ENCODE measurements at places on chromosomes 12 and 14.

DNA sequence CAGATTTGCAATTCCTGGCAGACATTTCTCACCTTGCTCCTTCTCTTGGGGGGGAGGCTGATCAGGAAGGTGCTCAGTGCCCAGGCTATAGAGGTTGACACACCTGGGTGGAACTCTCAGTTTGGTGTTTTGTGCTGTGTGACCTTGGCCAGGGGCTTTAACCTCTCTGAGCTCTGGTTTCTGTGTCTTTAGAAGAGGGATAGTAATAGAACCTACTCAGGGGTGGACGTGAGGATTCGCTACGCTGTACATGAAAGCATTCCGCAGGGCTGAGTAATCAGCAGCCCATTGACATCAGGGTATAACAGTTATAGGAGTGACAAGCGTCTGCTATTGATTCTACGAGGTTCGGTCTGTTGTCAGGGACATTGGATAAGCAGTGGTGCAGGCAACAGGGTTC lies 98.1 kb downstream of the PHETA1 start:
- no peak for DNase-seq

- no peak for DNase-seq
Measured at GRCh38 chr12:114213055-114213581, 192.8 kb downstream of the TBX5 start.

DNA sequence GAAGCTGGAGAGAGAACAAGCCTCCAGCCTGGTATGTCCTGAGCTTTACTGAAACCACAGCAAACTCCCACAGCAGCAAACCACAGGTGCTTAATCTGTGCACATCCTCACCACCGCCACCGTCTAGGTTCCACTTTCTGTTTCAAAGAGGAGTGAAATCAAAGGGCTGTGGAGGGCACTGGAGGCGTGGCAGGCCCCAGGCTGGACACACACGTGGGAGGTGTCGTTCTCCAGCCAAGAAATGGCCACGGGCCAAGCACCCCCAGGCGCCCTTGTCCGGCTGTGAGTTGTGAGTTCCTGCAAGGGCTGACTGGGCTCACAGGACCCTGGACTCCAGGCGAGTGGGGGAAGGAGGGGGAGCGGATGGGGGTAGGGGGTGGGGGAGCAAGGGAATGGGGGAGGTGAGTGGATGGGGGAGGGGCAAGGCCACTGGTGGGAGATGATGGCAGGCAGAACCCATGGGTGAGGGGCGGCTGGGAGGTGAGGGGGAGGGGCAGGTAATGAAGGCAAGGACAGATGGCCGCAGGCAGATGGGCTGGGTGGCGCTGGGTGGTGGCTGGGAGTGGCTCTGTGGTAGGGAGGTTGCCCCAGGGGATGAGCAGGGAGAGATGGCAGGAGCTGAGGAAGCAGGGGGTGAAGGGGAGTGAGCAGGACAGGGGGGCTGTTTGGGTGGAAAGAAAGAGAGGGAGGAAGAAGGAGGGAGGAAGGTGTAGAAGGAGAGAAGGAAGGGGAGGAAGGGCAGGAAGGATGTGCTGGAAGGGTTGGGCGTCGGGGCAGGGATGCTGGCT lies 86.7 kb downstream of the NCOR2 start:
- no peak for DNase-seq

- DNase-seq = no peak
Measured at GRCh38 chr14:102817942-102818940, 41.0 kb downstream of the TRAF3 start.

- no peak for DNase-seq
Measured at GRCh38 chr12:20549108-20549719, 145.9 kb upstream of the SLCO1C1 start.

- DNase-seq = no peak
Measured at GRCh38 chr14:93984987-93985410, 8.6 kb upstream of the ASB2 start.

GRCh38 chr14:66824251-66824650 lies 316.3 kb downstream of the GPHN start:
- no peak for DNase-seq

- no peak for DNase-seq
Measured at GRCh38 chr12:132566516-132567131, 43.8 kb downstream of the LRCOL1 start.

DNA sequence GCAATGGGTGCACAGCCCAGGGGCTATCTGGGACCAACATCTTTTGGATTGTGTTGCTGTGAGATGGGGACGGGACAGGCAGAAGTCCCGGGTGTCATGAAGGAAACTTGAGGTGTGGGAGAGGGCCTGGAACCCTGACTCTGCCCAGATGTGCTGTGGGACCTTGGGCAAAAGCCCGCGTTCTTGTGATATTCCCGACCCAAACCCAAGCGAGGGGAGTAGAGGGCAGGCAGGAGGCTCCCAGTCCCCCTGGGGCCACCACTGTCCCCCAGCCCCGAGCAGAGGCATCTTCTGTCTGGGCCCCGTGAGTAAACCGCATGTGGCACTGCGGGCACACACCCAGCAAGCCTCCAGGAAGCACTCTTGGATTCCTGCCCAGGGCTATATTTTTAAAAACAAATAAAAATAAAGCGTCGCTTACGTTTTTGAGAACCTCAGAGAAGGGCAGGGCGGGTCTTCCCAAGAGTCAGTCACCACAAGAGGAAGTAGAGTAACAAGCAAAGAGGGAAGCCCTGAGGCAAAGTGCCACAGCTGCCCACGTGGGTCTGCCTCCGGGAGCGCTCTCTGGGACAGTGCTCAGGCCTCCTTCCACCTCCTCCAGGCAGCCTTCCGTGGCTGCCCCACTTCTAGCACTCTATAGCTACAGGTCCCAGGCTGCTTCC lies 39.5 kb downstream of the BEGAIN start:
- peak; percentile 82 for DNase-seq

GRCh38 chr14:99164712-99165111 lies 107.3 kb downstream of the BCL11B start:
- no peak for DNase-seq

- DNase-seq = no peak
Measured at GRCh38 chr14:76045773-76046172, 60.2 kb downstream of the IFT43 start.

DNA sequence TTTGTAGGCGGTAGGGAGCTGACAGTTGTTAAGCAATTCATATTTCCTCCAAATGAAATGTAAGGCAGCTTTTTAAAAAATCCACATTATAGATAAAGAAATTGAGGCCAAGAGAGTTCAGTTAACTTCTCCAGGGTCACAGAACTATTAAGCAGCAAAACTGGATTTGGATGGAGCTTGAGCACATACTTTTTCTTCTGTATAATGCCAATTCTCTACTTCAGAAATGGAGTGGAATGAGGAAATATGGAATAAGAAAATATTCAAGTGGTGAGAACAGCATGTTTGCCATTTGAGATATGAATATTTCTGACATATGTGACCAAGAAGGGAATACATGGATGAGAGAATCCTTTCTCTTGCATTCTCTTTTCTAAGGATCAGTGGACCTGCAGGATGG lies 233.1 kb downstream of the FOXG1 start:
- no peak for DNase-seq

DNA sequence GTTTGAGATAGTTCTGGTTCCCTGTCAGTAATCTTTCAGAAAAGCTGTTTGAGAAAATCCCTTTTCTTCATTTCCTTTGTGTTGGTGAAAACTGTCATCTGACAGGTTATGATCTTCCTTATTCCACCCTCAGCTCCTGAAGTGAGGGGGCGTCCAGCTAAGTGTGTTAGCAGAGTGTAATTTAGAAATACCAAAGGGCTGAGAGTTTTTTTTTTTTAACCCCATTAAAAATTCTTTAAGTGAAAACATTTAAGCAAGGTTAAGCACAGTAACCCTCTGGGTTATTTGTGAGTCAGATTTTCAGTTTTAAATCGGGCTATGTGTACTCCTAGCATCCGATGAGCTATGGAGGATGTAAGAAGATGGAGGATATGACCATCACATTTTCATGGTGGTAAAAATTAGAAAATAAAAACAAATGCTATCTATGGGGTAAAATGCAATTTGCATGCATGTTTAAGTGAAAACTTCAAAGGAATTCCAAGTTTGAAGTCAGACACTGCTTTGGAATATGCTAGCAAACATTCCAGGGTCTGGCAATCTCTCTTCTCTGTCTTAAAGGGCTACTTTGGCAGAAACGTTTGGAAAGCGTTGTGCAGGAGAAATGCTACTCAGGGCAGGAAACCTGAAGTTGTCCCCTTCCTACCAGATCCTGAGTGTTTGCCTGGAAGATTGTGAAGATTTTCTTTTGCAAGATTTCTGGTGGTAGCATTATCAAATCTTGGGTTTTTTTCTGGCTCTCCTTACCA lies 197.0 kb upstream of the PRICKLE1 start:
- no peak for DNase-seq

DNA sequence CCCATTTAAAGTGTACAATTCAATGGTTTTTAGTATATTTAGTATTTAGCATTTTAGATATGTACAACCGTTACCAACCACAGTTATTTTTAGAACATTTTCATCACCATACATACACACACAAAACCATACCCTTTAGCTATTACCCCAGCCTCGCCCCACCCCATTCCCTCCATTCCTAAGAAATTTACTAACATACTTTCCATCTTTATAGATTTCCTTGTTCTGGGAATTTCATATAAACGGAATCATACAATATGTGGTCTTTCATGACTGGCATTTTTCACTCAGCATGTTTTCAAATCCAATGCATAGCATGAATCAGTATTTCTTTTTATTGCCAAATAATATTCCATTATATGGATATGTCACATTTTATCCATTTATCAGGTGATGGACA lies 101.5 kb downstream of the TAOK3 start:
- no peak for DNase-seq

DNA sequence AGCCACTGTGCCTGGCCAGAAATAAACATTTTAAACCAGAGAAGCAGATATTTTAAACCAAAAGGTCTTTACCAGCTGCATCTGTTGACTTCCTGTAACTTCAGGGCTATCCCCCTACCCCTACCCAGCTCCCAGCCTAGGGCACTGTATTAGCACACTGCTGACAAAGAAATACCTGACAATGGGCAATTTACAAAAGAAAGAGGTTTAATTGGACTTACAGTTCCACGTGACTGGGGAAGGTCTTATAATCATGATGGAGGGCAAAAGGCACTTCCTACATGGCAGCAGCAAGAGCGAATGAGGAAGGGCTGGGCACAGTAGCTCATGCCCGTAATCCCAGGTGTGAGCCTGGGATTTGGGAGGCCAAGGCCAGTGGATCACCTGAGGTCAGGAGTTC lies 26.0 kb downstream of the GEMIN2 start:
- no peak for DNase-seq

GRCh38 chr14:98926801-98927200 lies 345.2 kb downstream of the BCL11B start:
- no peak for DNase-seq
